RKO (cell line): ENCODE measurements at places on chromosomes 3 and 15.

DNA sequence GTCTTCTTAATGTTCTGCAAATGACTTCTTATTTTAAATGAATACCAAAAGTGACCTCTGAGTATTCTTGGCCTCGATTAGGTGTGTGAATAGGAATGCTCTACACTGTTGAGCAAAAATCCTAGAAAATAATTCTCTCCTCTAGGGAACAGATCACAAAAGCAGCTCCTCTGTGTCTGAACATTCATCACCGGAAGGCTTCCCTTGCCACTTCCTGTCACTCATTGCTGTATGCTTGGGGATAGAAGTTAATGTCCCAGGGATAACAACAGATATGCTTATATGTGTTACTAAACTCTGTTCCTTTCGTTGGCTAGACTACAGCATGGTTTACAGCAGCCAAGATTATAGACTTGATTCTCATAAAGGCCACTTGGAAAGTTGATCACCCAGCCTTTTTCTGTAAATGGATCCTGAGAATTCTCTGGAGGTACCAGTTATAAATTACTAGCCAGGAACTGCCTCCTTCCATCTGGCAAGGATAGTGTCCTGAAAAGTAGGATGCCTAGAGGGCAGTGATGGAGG is 16.0 kb upstream of the PTX3 start:
- DNase-seq = no peak

GRCh38 chr15:33315044-33315443 is 4.3 kb downstream of the RYR3 start:
- no peak for DNase-seq

DNA sequence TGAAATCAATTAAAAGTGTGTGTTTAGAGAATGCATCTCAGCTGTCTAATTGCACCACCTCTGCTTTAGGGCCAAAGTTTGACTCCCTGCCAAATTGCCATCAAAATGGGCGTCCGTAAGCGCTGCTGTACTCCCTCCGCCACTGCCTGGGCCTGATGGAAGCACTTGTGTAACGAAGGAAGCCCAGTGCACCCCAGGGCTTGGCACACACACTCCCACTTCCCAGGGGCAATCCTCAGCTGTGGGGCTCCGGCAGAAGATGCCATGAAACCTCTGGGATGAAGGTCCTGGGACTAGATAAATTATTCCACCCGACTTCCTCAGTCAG is 137.8 kb downstream of the RORA start:
- no peak for DNase-seq

- DNase-seq = no peak
These were observed 8.5 kb upstream of the OXTR start for GRCh38 chr3:8777978-8778267.

DNA sequence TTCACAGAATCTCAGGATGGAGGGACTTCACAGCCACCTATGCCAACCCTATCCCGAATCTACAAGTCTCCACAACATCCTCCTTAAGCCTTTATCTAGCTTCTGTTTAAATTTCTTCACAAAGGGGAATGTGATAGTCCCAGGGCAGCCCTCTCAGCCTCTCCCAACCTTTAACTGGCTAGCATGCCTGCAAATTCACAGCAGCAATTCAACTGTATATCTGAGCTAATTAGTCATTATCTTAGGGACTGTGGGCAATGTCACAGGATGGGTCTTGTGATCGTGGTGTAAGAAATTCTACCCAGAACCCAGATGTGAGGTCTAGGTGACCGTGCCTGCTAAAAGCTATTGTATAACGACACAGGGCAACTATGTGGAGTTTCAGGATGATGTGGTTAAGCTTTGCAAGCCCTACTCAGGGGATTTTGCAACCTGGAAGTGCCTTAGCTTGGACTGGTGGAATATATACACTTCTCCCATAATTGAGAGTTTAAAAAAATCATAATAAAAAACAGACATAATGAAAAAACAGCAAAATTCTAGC is 65.5 kb upstream of the FBN1 start:
- no peak for DNase-seq

DNA sequence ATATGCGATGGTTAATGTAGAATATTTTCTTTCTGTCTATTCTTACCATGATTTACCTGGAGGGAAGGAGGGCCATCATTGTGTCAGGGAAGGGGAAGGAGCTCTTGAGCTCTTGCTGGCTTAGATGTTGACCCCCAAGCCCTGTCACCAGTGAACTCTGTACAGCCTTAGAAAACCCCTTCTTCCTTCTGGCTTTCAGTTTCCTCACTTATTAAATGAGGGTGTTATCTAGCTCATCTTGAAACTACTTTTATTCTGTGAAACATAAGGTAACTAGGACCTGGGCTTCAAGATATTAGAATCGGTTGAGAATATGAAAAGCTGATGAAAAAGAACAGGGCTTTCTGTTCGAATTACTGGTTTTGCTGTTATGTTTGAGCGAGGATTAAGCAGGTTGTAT is 25.1 kb upstream of the UTS2B start:
- no peak for DNase-seq

- DNase-seq = no peak
These were observed 184.5 kb upstream of the DNAJC19 start for GRCh38 chr3:181174022-181174421.

- no peak for DNase-seq
These were observed 28.1 kb downstream of the KCNAB1 start for GRCh38 chr3:156148345-156148945.

- no peak for DNase-seq
These were observed 2.2 kb upstream of the THRB start for GRCh38 chr3:24496529-24497482.

- no peak for DNase-seq
These were observed 67.1 kb upstream of the SH3GL3 start for GRCh38 chr15:83380059-83380458.

DNA sequence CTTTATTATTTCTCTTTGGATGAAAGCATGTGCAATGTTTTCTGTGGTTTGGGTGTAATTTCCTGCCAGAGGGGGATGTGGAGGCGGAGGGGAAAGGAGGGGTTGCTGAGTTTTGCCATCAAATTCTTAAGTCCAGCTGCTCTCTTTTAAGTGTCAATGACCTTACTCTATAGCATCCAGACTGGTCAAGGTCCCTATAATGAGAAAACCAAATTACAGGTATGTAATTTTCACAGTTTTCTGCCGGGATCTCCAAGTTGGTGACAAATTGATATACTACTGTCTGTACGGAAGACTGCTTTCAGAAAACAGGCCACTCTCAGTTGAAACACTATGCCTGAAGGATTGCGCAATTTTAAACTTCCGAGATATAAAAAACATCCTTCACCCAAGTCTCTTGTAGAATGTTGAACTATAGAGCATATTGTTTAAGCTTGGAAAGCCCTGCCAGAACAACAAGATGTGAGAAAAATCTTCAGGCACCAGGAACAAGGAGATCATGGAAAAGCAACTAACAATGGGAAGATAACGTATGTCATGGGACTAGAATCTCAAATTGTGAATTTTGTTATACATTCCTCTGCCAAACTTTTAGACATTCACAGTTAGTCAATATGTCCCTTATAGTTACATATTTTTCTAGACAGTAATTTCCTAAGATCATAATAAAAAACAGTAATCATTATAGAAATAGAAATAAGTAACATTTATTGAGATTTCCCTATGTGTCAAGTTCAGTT is 300.7 kb upstream of the SATB1 start:
- no peak for DNase-seq

GRCh38 chr3:111764645-111765091 is 94.4 kb upstream of the PHLDB2 start:
- DNase-seq = peak; percentile 59

GRCh38 chr15:81926981-81927380 is 118.8 kb downstream of the MEX3B start:
- DNase-seq = no peak

DNA sequence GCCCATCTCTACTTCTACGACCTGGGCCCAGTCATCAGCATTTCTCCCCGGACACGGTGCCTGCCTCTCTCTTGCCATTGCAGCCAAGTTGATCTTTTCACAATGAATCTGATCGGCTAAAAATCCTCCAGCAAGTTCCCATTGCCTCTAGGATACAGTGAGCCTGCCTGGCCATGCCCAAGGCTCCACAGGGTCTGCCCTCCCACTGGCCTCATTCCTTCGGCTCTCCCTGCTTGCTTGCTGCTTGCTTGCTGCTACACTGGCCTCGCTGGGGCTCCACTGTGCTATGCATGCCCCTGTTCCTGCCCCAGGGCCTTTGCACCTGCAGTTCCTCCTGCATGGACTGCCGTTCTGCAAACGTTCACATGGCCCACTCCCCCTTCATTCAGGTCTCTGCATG is 2.0 kb downstream of the ABTB1 start:
- DNase-seq = no peak

DNA sequence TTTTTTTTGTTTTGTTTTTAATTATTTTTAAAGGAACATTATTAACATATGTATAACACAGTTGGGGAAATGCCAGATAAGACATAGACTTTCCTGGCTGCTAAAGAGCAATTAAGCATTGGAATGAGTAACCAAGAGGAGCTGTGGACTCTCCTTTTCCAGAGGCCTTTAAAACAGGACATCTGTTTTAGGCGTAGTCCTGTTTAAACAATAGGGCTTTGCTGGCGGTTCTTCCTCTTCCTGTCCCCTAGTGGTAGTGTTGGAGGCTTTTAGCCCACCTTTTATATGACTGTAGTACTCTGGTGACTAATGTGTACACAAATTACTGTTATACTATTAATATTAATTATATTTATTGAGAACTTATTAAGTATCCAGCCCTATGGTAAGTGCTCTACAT is 81.9 kb downstream of the PPARG start:
- DNase-seq = no peak

- DNase-seq = no peak
These were observed 127.3 kb upstream of the PRICKLE2 start for GRCh38 chr3:64352639-64352992.
